Stimulated activated CD4-positive, alpha-beta T cell treated with anti-CD3 and anti-CD28 coated beads, TNF-alpha, amount 100 ng/mL, for 1 hour (primary cell): ENCODE measurements at places on chromosomes 3 and 15.

DNA sequence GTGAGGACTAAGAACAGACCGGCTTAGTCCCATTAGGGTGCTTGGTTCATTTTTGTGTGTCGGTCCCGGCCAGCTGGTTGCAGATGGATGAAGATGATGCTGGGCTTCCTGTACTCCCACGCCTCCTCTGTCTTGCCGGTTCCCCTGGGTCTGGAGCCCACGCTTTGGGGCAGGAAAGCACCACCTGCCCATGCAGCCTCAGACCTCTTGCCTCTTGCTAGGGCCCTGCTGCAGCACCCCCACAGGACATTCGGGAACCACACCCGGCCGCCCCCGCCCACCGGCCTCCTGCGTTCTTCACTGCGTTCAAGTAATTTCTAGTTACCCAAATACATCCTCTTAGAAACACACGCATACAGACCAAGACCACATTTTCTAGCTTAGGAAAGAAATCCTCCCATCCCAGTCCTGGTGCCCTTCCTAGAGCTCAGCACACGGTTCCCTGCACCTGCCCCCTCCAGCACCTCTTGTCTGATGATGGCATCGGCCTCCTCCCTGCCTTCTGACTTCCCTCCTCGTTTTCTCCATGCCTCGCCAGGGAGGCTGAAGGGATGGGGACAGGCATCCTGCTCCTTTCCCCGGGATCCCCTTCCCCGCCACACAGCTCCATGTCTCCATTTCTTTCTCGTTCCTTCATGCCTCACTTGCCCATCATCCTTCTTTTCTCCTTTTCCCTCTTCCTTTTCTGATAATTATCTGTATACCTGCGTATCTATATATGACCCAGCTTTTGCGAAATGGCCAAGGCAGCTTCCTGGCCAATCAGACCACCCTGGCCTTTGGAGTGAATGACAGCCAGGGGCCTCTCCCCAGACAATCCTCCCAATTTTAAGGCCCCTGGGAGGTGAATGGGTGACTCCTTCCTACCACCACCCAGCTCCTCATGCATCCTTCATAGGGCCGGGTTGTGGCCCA lies 30.9 kb downstream of the FAM3D start:
- no peak for DNase-seq

DNA sequence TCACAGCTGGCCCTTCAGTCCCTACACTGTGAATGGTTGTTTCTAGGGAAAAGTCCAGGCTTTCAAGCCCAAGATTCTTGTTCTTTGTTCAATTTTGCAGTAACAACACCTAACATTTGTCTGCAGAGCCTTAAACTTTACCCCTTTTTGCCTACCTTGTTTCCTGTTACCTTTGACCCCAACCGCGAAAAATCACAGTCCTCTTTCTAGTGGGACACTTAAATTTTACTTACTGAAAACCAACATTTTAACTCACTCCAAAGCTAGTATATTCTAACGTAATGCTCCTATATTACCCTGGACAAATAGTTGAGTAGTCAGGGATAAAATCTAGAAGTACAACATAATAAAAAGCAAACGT lies 649 bp upstream of the PIK3CB start:
- DNase-seq, result no peak

GRCh38 chr3:14522768-14523167 lies 17.4 kb downstream of the GRIP2 start:
- DNase-seq, result no peak

DNA sequence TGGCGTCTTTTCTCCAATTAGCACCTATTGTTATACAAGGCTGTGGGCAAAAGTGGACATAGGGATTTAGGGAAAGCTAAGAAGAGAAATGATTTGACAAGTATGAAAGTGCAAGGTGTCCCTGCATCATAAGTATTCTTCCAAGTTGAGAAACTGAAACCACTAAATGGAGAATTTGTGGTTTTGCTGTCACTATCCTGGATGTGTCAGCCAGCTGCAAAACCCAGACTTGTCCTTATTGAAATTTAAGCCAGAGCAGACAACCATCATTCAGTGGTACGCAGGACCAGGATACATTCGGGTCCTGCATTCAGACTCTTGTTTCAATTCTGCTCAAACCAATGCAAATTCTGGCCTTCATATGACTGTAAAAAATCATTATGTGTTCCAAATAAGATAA lies 384.8 kb upstream of the TGFBR2 start:
- DNase-seq, result no peak

DNA sequence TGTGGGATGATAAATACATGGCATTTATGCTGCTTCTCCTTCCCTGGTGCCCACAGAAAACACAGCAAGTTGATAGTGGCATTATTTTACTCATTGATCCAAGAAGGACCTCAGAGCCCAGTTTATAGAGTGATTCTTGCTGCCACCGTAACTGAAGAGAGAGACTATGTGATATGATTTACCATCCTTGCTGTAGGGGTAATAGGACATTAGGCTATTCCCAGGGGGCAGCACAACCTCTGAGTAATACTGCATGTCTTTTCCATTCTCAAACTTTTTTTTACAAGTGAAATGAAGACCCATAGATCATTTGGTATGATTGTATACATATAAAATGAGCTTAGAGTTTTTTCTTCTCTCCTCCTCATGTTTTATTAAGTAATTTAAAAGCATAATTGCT lies 136.4 kb downstream of the ABI3BP start:
- DNase-seq, result no peak
